ENCODE measurements at places on chromosomes 1 and 21.

- no peak for DNase-seq
These were observed 375.2 kb downstream of the KCNH1 start for GRCh38 chr1:210758761-210759160.

DNA sequence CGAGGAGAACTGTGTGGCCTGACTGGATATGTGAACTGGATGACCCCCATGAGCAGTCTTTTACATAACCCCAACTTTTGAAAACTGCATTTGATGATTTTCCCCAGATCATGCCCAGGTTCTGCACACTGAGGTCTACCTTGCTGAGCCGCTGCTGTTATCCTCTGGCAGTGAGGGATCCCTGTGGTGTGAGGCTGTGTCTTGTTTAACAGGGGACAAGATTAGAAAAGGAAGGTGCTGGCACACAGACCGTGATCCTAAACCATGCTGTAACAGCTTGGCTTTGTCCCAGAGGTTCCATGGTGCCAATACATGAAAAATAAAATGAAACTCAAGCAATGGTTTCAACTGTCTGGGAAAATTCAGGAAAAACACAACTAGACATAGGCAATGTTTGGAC, 134.2 kb downstream of the ZZZ3 start:
- no peak for DNase-seq

GRCh38 chr1:2324553-2325366, 66.6 kb downstream of the MORN1 start:
- DNase-seq = no peak

- no peak for DNase-seq
These were observed 73.1 kb downstream of the LAMC1 start for GRCh38 chr1:183096351-183096750.

GRCh38 chr1:84344286-84344685, 42.8 kb downstream of the SAMD13 start:
- no peak for DNase-seq

- DNase-seq = no peak
These were observed 187.3 kb upstream of the GALNT2 start for GRCh38 chr1:229879746-229880145.

GRCh38 chr21:44734841-44735240, 23.5 kb upstream of the TSPEAR start:
- DNase-seq = no peak

- DNase-seq = no peak
These were observed 96.3 kb downstream of the ST3GAL3 start for GRCh38 chr1:43803646-43804045.

Data from CD4-positive, alpha-beta T cell treated with Interleukin-21 for 1 hour (primary cell).